ENCODE measurements at places on chromosomes 2 and 18.

- no peak for DNase-seq
Observed at GRCh38 chr2:88091943-88092342, 24.3 kb downstream of the SMYD1 start.

DNA sequence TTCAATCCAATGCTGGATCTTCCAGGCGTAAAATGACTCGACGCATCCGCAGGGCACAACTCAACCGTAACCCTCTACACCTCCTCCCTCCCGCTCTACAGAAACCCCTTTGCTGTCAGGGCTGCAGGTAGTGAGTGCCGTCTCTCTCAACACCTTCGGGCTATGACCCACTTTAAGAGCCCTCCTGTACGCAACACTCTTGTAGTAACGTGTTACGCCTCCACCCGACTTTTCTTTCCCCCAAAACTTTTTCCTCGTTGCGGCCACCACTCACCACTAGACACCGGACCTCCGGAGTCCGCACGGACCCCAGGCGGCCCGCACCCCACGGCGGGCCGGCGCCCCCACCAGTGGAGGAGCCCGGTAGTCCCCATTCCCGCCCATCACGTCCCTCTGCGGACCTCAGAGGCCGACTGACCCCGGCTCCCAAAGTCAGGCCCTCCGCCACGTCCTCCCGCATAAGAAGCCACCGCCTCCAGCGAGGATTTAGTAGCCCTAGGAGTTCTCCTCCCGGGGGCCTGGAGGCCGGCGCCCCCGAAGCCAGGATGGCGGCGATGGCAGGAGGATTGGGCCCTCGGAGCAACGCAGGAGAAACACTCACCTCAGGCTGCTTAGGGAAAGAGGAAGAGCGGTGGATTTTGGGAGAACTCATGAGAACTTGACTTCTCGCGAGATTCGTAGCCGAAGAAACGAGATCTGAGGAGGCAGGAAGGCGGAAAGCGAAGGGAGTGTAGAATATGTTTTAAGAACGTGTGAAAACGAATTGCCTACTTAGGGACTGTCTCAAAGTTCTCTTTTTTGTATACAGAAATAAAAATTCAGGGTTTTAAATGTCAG, 5.0 kb upstream of the C18orf32 start:
- peak; percentile 73 for DNase-seq

DNA sequence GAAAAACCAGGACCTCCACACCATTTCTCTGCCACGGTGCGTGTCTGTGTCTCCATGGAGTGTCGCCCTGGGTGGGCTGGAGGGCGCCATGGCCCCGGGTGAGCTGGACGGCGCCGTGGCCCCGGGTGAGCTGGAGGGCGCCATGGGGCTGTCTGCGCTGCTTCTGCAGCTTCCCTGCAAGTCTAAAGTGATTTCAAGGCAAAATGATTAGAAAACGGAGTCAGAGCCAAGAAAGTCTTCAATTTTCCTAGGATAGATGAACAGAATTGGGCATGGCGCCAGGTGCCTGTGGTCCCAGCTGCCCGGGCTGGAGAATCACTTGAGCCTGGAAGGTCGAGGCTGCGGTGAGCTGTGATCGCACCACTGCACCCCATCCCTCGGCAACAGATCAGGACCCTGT, 27.7 kb upstream of the NFATC1 start:
- DNase-seq, result no peak

DNA sequence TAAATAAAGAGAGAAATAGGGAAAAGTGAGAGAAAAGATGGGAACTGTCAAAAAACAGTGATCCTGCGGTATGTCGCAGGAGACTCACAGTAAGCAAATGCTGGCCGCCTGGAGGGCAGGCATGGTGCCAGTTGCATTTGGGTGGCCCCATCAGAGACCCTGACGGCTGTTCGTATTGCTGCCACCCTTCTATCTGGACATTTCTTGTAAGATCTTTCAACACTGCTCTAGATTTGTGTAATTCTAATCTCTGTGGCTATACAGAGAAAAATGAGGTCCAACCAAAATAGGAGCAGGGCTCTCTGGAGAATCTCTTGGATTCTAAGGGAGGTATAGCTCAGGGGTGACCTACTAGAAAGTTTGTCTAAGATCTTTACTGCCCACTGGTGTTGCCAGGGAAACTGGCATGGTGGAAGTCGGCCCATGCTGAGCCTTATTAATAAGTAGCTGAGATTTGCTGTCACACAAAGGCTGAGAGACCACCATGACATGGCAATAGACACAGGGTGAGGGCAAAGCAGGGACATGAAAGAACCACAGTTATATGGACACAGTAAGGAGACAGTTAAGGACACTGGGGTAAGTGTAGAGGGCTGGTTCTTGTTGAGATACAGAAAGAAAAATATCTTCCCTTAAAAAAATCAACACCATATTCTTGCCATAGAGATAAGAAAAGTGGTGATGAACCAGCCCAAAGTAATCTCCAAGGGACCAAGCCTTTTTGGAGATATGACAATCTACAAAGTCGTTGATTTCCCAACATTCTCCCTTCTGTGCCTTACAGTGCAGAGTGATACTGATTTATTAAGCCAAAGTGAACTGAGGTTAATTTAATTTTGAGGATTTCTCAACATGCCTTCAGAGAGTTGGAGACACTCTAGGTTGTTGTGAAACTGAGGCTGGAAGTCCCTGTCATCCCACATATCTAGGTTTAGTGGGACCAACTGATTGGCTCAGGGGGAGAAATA, 26.4 kb upstream of the FZD7 start:
- no peak for DNase-seq

GRCh38 chr18:1511619-1512311, 607.1 kb downstream of the ADCYAP1 start:
- DNase-seq, result no peak

DNA sequence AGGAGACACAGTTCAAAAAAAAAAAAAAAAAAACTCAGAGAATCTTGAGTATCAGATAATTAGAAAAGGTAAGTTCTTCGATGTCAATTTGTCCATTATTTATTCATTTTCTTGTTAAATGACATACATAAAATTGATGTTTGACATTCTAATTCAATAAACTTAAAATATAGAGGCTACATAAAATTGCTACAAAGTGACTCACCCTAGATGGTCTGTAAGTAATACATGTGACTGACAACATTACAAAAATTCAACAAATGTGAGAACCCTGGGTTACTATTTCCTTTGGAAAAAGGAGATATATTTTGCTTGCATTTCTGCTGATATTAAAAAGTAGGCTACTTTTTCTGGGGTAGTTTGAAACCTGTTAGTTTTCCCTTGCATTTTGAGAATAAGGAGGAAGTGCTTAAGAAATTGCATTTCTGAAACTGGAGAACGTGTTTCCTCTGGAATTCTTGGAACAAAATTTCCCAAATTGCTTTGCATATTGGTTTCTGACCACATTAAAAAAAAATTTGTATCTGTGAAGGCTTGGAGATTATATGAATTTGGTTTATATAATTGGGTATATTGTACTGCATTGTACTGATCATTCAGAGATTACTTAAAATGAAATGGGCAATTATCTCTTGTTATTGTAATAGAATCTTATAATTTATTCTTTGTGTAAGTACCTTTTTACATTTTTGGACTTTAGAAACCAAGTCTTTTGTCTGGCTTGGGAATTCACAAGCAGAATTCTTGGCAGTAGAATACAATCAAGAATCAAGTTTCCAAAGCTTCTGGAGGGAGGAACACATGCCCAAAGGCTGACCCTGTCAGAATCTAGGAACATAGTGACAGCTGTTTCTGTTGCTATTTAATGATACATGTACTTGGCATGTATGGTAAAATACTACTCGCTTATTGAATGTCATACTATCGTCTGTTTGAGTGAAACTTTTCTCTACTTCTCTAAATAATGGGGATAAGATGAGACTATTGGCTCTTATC, 106.1 kb downstream of the DSEL start:
- DNase-seq, result no peak

DNA sequence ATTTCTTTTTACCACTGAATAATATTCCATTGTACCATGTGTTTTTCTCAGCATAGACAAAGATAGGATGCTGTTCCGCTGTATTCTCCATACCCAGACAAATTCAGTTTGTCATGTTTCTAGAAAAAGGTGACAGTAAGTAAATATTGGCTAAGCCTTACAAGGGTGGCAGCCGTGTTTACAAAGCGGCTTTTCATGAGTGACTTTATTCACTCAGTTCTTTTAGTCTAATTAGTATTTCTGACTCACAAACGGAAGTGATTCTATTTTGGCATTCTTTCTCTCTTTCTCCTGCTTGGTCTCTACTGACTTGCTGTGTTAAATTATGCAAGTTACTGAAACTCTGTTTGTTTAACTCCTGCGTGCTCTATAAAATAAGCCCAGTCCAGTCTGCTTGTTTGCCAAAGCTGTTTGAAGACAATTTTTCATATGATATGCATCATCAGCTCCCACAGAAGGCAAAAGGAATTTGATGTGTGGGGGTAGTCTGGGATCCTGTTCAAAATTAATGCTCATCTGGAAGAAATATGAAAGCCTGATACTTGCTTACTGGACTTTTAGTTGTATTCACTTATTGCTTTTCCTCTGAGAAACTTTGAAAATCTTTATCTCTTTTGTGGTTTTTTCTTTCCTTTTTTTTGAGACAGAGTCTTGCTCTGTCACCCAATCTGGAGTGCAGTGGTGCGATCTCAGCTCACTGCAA, 2.3 kb upstream of the PLEKHH2 start:
- no peak for DNase-seq

GRCh38 chr2:167212014-167212648, 323.9 kb downstream of the XIRP2 start:
- DNase-seq, result peak; percentile 1

DNA sequence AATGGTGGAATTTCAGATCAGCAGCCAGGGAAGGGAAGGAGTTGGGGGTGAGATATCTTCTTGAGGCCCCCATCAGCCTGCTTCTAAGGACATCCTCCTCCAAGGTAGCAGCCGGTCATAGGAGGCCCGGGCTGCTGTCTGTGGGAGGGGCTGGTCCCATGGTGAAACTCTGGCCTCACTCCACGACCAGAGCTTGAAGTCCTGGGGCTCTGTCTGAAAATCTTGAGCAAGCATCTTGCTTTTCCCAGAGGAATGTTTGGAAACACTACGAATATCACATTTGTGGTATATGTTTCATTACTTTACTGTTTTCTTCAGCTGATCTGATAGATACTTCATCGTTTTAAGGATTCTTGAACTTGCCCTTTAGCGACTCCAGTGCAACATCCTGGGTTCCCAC, 103.7 kb downstream of the CTAGE1 start:
- DNase-seq, result no peak

GRCh38 chr2:169225233-169225750, 137.0 kb downstream of the LRP2 start:
- DNase-seq, result no peak

DNA sequence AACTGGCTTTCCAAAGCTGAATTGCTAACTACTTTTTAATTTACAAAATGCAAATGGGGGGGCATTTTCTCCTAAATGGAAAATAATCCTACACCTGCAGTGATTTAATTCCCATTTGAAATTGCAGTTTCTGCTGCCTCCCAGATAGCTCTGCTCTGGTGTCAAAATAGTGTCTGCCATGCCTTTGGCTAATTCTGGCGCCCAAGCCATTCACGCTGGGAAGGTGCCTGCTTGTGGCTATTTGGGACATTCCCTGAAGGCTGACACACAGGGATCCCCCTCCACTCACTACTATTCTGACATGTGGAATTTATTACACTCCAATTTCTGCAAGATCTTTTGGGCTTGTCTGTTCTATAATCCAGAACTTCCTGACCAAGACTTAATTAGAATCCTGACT, 128.3 kb upstream of the SIX3 start:
- DNase-seq, result no peak

DNA sequence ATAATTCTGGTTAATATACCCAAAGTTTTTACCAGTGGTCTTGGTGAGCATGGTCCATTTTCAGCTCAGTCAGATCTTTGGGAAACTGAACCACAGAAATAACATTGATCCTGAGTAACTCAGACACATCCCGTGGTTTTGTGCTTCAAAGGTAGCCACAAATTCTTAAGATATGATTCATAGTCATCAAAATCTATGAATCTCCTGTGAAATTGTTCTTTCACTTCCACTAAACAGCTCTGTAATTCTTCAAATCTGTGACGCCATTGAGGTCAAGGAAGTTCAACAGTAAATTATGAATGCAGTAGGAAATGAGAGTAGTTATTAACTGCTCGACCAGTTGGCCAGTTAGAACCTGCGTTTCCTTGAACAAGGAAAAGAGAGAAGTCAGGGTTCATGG, 147.3 kb downstream of the IRS1 start:
- no peak for DNase-seq

DNA sequence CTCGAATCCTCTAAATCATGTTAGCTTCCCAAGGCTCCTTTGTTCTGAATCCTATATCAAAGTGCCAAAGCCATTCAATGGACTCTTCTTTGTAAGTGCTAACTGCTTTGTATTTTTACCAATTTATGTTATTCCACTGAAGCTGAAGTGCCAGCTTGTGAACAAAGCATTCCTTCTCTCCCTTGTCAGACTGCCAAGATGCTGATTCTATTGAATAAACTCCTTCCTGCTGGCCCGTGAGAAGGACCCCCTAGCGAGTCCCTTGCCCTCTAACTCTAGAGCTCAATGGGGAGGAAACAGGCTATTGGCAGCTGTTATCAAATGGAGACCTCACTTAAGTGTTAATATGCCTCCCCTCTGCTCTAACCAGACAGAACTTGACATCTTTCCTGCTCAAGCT, 1097.9 kb upstream of the CNTNAP5 start:
- no peak for DNase-seq

GRCh38 chr2:203648273-203648672, 58.2 kb upstream of the CD28 start:
- no peak for DNase-seq

GRCh38 chr2:236715491-236715961, 145.9 kb downstream of the ACKR3 start:
- DNase-seq, result no peak

- no peak for DNase-seq
Observed at GRCh38 chr2:176821350-176821749, 391.2 kb upstream of the HNRNPA3 start.

DNA sequence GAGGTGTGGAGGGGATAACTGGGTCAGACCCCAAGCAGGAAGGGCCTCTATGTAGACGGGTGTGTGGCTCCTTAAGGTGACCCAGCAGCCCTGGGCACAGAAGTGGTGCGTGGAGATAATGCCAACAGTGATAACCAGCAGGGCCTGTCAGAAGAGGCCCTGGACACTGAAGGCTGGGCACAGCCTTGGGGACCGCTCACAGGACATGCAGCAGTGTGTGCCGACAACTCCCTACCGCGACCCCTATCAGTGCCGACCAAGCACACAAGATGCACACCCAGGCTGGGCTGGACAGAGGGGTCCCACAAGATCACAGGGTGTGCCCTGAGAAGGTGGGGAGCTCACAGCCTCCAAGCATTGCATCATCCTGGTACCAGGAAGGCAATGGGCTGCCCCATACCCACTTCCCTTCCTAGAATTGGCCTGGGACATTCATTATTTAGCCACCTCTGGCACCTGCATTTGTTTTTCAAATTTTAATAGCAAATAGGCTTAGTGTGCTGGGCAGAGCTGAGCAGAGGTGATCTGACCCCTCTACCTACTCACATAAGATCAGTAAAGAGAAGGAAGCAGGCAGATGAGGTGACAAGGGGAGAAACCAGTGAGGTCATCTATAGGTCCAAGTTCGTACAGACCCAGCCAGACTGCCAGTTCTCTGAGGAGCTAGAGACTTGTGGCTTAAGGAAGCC, 55.2 kb downstream of the BCL11A start:
- no peak for DNase-seq
